NCI-H1436 treated with DMSO at 0.1 percent for 48 hours (cell line): ENCODE measurements at places on chromosomes 2 and 18.

GRCh38 chr2:74146929-74147726, 584 bp downstream of the BOLA3 start:
- DNase-seq = no peak

GRCh38 chr2:219629976-219630695, 2.7 kb downstream of the SLC4A3 start:
- DNase-seq = no peak

DNA sequence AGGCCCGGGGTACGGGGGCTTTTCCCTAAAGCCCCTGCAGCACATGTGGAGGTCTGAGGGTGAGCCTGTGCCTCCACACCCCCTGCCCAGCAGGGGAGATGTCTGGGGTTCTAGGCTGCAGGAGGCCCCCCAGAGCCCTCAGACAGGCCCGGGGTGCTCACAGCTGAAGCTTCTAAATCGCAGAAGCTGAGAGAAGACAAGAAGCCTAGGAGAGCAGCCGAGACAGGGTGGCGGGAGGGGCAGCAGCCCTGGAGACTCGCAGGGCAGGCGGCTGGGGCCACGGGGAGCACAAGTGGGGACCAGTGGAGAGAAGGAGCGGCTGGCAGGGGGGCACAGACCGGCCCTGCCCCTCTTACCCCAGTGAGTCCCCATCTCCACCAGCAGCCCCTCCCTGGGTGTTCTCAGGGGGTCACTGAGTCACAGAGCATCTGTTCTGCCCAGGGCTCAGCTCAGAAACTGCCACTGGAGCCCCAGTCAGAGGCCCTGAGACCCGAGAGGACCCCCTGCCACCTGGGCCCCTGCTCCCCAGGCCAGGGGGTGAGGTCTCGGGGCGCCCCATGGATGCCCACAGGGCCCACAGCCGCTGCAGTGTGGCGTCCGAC, 26.1 kb downstream of the GPC1 start:
- DNase-seq = no peak

GRCh38 chr2:195612611-195613495, 44.2 kb upstream of the SLC39A10 start:
- no peak for DNase-seq

GRCh38 chr2:38185012-38185491, 109.1 kb upstream of the CYP1B1 start:
- no peak for DNase-seq

- DNase-seq = no peak
Observed at GRCh38 chr2:131041402-131042147, 51.7 kb downstream of the FAM168B start.
